ENCODE measurements at places on chromosomes 7 and 10.

DNA sequence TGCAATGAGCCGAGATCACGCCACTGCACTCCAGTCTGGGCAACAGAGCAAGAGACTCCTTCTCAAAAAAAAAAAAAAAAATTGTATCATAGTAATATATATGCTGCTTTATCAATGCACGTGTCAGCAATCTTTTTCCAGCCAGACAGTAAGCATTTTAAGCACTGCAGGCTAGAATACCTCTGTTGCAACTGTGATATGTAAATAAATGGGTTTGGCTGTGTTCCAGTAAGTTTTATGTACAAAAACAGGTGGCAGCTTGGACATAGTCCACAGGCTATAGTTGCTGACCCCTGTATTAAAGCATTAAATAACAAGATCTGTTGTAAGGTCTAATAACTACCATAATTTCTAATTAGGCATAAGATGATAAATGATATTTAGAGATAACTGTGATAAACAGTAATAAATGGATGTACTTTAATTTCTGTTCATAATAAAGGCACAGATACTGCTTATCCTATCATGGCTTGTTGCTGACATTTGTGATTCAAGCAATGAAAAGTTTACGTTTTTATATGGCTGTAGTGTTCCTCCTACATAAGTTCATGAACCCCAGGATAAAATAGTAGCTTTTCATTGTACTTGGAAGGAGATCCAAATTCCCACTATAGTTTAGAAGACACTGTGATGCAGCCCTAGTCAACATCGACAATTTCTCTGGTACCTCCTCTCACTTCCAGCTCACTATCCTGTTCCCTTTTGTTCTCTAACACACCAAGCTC, 161.4 kb downstream of the ELMO1 start:
- H3K4me3 ChIP-seq: no peak overlapping the region
- peaks cover 29% of the 10 kb centered on the region for H3K4me1 ChIP-seq
- no peak overlapping the region for H3K27ac ChIP-seq
- no peaks in the 10 kb centered on the region for H3K27me3 ChIP-seq
- no peak for DNase-seq

GRCh38 chr10:77034240-77034639, 603.4 kb downstream of the KCNMA1 start:
- H3K4me1 ChIP-seq: no peaks in the 10 kb centered on the region
- no peak overlapping the region for H3K27ac ChIP-seq
- peaks cover 9% of the 10 kb centered on the region for H3K27me3 ChIP-seq
- no peak for DNase-seq
- no peaks in the 10 kb centered on the region for H3K36me3 ChIP-seq

DNA sequence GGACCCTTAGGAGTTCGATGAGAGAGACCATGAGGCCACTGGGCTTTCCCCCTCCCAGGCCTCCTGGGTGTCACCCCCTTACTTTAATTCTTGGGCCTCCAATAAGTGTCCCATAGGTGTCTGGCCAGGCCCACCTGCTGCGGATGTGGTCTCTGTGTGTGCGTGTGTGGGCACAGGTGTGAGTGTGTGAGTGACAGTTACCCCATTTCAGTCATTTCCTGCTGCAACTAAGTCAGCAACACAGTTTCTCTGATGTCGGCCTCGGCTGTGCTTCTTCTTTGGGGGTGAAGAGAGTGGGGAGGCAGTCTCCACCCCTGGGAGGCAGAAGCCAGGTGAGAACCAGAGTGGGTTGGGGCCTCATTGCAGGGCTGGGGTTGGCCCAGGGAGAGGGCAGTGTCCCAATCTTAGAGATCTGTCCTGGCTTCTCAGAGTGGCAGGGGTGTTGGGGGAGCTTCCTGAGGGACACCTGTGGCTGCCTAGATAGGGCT, 1.5 kb downstream of the PVRIG start:
- H3K4me3 ChIP-seq: peak overlapping the region; percentile 97
- peak overlapping the region; percentile 99 for H3K27ac ChIP-seq
- H3K4me1 ChIP-seq: peaks cover 45% of the 10 kb centered on the region
- peak; percentile 70 for DNase-seq
- H3K36me3 ChIP-seq: peaks cover 55% of the 10 kb centered on the region

DNA sequence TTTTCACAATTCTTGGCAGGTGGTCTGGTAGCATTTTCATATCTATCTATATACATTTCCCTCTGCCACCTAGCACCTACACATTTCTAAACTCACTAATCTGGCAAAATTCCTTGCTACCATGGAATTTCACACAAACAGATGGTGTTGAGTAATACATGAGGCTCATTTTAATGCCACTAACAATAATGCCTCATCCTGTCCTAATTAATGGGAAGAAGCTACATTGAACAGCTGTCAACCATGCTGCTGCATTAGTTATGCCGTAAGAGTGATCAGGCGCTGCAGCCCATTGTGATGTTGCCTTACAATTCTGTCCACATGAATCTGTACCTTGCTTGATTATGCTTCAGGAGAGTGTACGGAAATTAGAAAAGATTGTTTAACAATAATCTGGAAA, 23.2 kb downstream of the COL1A2 start:
- H3K4me1 ChIP-seq: no peaks in the 10 kb centered on the region
- H3K27me3 ChIP-seq: no peaks in the 10 kb centered on the region
- H3K27ac ChIP-seq: no peak overlapping the region
- no peak for DNase-seq
- no peak overlapping the region for H3K4me3 ChIP-seq

DNA sequence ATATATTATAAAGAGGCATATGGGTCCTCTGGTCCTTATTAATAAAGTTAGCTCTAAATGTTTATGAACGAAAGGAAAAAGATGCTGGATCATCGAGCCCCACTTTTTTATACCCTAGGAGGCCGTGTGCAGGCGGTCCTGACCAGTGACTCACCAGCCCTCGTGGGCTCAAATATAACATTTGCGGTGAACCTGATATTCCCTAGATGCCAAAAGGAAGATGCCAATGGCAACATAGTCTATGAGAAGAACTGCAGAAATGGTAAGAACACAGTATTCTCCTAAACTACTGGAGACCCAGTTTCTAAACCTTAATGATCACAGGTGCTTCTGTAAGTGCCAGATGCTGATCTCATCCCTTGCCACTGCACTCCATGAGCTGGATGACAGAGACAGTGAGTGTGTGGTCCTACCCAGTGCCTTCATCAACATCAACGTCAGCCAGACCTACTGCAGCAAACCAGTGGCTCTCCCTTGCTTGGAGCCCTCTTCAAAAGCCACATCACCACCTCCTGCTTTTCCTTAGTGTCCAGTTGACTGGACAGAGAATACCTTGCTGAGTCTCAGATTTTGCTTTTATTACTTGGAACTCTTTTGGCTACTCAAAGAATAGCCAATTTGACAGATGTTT, 7.6 kb downstream of the GPNMB start:
- no peaks in the 10 kb centered on the region for H3K36me3 ChIP-seq
- no peak overlapping the region for H3K4me3 ChIP-seq
- H3K4me1 ChIP-seq: no peaks in the 10 kb centered on the region
- no peak for DNase-seq

GRCh38 chr10:113056441-113057021, 106.5 kb downstream of the TCF7L2 start:
- no peak overlapping the region for H3K4me3 ChIP-seq
- no peak for DNase-seq
- no peaks in the 10 kb centered on the region for H3K36me3 ChIP-seq
- no peaks in the 10 kb centered on the region for H3K4me1 ChIP-seq
- H3K27ac ChIP-seq: no peak overlapping the region

- no peaks in the 10 kb centered on the region for H3K36me3 ChIP-seq
- H3K4me3 ChIP-seq: no peak overlapping the region
- no peak for DNase-seq
- peaks cover 3% of the 10 kb centered on the region for H3K27me3 ChIP-seq
Observed at GRCh38 chr10:69641261-69641980, 11.4 kb downstream of the FAM241B start.

- H3K4me3 ChIP-seq: no peak overlapping the region
- H3K4me1 ChIP-seq: no peaks in the 10 kb centered on the region
- H3K27ac ChIP-seq: no peak overlapping the region
Observed at GRCh38 chr10:130984686-130985085, 326.8 kb downstream of the TCERG1L start.

DNA sequence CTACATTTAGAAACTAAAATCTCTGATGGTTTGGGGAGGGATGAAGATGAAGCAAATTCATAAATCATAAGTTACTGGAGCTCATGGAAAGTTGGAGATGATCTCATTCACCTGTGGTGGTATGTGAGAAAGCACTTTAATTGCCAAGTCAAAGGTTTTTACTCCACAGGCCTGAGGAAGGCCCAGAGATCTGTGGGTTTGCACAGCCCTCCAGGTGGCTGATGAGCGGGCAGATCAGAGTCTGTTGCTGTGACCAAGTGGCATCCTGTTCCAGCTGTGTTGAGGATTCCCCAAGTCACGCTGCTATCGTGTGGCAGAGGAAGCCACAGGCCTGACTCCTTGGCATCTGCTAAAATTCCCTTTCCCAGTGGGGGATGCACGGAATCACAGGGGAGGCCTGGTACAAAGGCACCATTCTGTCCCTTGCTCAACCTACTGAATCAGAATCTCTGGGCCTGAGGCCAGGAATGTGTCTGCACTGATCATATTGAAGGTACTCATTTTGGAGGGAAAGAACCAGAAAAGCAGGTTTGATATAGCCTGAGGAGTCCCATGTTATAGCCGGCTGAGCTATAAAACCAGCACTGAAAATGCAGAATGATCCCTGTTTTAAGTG, 19.7 kb upstream of the DDC start:
- H3K4me3 ChIP-seq: no peak overlapping the region
- no peak for DNase-seq
- no peak overlapping the region for H3K27ac ChIP-seq

DNA sequence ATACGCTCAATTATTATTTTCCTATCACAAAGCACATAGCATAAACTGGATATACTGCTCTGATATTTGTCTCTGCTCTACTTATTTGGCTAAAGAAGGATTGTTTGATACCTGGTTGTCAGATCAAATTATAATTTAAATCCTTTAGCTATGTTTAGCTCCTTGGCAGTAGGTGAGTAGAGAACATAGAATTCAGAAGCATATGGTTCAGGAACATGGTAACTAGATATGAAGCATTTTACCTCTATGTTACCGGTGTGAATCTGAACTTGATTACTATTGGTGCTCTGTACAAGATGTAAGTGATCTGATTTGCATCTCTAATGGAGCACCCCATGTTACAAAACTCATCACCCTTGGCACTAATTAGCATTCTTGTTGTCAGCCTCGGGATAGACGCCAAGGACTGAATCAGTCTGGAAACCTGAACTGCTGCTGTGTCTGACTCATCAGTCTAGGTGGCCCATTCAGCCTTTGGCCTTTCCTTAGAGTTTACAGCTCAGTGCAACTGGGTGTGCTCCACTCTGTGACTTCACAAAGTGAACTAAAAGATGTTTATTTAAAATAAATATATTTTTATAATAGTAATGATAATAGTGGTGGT, 12.3 kb upstream of the MYPN start:
- peaks cover 13% of the 10 kb centered on the region for H3K27me3 ChIP-seq
- no peaks in the 10 kb centered on the region for H3K4me1 ChIP-seq
- no peak for DNase-seq
- no peak overlapping the region for H3K4me3 ChIP-seq
- no peak overlapping the region for H3K27ac ChIP-seq

GRCh38 chr10:104322416-104322782, 15.9 kb downstream of the ITPRIP start:
- no peak for DNase-seq
- peaks cover 73% of the 10 kb centered on the region for H3K4me1 ChIP-seq
- H3K27ac ChIP-seq: peak overlapping the region; percentile 87
- H3K36me3 ChIP-seq: peaks cover 19% of the 10 kb centered on the region
- peak overlapping the region; percentile 57 for H3K4me3 ChIP-seq

DNA sequence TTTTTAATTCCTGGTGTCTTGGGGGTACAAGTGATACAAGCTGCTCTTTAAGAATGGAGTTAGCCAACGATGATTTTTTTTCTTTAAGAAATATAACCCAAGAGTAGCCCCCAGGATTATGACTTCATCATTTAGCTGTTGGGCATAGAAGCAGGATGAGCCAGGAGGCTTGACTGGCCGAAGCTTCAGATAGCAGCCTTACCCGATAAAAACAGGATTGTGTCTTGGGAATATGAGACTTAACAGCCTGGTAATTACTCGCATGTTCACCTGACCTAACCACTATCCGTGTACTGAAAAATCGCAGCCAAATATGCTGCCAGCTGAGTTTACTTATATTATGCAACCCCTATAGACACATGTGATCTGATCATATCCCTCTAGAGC, 346.0 kb upstream of the BMPER start:
- no peaks in the 10 kb centered on the region for H3K4me1 ChIP-seq
- no peak for DNase-seq
- no peak overlapping the region for H3K4me3 ChIP-seq
- no peaks in the 10 kb centered on the region for H3K27me3 ChIP-seq

DNA sequence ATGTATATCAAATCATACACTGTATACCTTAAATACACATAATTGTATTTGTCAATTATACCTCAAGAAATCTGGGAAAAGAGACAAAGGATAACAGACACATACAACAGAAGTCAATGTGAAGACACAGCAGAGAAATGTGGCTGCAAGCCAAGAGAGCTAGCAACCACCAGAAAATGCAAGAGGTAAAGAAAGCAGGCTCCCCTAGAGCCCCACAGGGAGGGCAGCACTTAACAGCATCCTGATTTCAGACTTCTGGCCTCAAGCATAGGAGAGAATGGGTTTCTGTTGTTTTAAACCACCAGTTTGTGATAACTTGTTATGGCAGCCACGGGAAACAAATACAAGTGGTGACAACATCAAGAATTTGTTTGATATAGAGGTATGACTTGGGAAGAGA, 1197.2 kb downstream of the SORCS1 start:
- H3K27me3 ChIP-seq: no peaks in the 10 kb centered on the region
- no peaks in the 10 kb centered on the region for H3K36me3 ChIP-seq
- H3K4me1 ChIP-seq: no peaks in the 10 kb centered on the region

DNA sequence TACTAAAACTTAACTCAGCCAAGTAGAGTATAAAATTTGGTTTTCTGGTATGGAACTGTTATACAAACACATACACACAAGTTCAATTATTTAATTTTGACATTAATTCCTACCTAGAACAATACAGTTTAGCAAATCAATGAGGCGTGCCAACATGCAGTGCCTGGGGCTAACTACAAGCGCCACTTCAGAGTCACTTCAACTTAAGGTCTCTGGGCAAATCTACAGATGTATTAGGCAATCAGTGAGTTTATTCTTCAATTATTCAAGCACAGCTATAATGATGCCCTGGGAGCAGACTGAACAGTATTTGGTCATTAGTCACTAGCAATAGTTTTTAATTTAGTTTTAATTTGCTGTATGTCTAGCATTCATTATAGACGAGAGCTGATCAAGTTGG, 51.6 kb downstream of the HIBADH start:
- H3K4me3 ChIP-seq: no peak overlapping the region
- H3K27ac ChIP-seq: no peak overlapping the region
- no peak for DNase-seq
- peaks cover 9% of the 10 kb centered on the region for H3K4me1 ChIP-seq
- no peaks in the 10 kb centered on the region for H3K27me3 ChIP-seq

- H3K36me3 ChIP-seq: peaks cover 9% of the 10 kb centered on the region
- H3K27me3 ChIP-seq: no peaks in the 10 kb centered on the region
- H3K4me3 ChIP-seq: no peak overlapping the region
- DNase-seq: no peak
- peak overlapping the region; percentile 95 for H3K27ac ChIP-seq
Observed at GRCh38 chr7:50268990-50269389, 35.5 kb upstream of the IKZF1 start.
